T-helper 1 cell (primary cell): ENCODE measurements at places on chromosomes 3 and 15.

DNA sequence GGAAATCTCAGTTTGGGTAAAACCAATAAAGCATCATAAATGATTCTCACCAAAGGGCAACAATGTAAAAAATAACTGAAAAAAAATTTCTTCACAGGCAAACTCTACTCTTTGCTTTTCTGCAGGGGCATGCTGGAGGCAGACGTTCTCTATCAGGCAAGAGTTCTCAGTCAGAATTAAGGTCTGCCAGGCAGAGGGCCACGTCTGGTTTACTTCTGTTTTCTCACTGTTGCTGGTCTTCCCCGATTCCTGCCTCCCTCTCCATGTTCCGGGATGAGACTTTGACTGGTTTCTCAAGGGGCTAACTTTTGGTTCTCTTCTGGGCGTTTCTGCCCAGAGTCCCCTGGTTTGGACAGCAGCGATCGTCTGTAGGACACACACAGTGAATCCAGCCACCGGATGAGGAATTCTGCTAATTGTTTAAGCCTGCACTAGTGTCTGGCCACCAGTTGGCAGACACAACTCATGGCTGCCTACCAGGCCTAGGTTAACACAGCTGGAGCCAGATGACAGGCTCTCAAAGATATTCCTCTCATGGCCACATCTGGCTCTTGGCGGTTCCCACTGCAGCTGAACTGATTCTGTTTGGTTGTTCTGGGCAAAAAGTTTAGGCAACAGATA is 273.1 kb downstream of the FOXP1 start:
- DNase-seq, result no peak

DNA sequence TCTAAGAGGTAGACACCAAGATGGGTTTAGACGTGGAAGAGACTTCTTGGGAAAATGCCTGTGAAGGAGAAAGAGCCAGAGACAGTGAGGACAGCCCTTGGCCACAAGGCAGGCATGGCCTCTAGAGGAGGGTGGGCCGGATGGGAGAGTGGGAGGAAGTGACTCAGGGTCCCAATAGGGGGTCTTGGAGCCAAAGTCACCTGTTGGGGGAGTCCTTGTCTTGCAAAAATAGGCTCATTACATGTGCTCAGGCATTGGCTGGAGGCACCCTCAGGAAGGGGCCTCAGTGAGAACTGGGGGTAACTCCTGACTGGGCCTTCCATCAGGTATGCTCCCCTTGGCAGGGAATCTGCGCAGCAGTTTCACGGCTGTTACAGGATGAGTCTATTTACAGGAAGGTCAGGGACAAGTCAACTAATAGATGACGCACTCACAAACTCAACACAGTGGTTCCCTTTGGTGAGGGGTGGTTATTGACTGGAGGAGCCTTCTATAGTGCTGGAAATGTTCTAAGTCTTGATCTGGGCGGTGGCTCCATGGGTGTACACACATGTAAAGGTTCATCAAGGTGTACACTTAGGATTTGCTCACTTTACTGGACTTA is 259.6 kb downstream of the XXYLT1 start:
- no peak for DNase-seq

DNA sequence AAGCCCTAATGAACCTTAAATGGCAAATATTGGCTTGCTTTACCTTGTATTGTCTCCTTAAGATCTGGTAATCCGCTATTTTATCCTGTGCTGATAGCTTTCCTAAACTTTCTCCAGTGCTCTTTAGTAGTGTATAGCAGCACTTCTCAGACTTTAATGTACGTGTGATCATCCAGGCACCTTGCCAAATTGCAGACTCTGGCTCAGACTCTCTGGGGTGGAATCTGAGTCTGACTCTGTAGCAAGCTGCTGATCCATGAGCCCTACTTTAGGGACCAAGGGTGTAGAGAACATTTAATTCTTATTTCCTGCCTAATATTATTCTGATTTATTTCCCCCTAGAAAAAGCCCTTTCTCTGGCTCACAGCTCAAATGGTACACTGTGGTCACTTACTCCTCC is 518.8 kb upstream of the ZNF385D start:
- no peak for DNase-seq

- no peak for DNase-seq
These were observed 375.1 kb downstream of the SHQ1 start for GRCh38 chr3:72473156-72473555.

GRCh38 chr3:45435961-45436360 is 47.6 kb downstream of the LARS2 start:
- DNase-seq, result no peak

DNA sequence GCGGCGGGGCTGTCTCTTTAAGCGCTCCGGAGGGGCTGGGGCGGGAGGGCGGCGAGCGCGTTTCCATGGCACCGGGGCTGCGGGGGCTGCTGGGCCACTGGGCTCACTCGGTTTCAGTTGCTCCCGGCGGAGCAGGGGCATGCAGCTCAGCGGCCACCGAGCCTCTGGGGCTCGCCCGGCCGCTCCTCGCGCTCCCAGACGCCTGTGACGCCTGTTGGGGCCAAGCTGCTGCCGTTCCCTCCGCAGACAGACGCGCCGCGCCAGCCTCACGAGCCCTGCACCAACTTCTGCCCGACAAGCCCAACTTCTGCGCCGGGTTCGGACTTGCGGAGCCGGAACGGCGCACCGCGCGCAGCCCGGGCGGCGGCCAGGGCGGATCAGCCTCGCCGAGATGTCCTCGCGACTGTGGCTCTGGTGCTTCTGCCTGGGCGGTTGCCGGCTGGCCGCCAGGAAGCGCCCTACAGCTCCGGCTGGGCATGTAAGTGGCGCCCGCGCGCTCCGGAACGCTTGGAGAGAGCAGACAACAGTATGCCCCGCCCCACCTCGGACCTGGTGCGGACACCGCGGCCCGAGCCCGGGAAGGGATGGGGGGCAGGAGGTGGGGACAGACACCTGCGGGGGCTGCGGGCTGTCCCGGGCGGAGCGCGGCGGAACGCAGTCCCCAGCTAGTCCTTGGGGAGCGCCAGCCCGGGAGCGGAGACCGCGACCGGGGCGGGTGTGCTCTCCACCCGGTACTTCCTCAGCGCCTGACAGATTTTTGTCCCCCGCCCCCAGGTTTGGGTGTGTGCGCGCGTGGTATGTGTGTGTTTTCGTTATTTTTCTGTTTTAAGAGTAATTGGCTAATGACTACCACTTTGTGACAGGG is 154.1 kb upstream of the GOLIM4 start:
- DNase-seq, result no peak

DNA sequence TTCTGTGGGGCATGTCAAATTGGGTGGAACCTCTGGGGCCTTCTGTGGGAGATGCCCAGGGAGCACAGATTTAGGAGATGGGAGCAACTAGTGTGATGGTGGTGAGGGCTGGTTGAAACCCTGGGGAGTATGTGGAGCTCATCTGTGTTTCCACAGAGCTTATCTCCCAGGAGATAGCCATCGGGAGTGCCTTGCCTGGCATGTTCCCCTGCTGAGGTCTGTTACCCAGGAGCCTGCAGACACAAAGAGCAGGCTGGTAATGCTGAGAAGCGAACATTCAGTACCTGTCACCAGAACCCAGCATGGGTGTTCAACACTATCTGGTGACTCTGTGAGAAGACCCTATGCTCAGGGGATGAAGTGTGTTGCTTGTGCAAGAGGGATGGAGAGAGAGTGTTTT is 85.0 kb downstream of the CLSTN2 start:
- no peak for DNase-seq

DNA sequence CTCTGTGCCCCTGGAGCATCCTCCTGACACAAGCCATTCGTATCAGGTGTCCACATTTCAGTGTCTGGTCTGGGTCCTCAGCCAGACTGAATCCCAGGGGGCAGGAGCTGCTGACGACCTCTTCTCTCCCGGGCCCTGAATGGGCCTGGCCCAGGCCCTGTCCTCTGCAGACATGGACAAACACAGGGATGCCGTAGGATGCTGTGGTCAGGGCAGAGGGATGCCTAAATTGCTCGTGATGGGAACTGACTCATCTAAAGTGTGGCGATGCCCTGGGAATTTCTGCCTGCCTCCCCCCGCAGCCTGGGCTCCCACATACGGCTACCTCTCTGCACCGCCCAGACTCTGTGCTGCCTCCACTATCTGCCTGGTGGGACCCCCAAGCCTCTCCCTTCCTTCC is 58.5 kb upstream of the CTSH start:
- DNase-seq, result no peak

DNA sequence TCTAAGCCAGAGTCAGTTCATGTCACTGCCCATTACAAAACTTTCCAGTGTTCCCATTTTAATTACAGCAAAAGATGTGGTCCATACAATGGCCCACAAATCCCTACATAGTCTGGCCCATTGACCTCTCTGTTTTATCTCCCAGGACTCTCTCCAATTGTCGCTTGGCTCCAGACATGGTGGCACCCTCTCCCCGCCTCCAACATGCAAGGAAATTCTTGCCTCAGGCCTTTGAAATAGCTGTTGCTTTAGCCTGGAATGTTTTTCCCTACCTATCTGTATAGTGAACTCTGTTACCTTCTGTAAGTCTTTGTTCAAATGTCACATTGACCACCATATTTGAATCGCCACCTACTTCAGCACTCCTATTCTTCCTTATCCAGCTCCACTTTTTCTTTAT is 377.3 kb upstream of the MCTP2 start:
- no peak for DNase-seq

- no peak for DNase-seq
These were observed 264.6 kb upstream of the TLE3 start for GRCh38 chr15:70362350-70362749.

DNA sequence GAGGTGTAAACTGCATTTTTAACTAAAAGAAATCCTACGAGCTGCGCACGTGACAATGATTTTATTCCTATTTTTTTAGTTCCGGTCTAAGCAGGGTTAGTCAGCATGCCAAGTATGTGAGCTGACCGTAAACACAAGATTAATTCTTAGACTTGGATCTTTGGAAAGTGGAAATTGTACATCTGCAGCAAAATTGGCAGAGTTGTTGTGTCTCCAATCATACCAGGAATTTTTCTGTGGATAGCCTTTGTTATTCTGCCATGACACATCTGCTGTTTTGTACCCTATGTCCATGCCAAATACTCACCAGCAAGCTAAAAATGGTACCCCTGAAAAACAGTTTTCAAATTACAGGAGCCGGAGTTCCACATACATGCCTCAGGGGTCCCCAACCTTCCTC is 562.5 kb downstream of the UNC13C start:
- DNase-seq, result no peak

- DNase-seq, result no peak
These were observed 92.5 kb upstream of the MB21D2 start for GRCh38 chr3:193010191-193010590.

DNA sequence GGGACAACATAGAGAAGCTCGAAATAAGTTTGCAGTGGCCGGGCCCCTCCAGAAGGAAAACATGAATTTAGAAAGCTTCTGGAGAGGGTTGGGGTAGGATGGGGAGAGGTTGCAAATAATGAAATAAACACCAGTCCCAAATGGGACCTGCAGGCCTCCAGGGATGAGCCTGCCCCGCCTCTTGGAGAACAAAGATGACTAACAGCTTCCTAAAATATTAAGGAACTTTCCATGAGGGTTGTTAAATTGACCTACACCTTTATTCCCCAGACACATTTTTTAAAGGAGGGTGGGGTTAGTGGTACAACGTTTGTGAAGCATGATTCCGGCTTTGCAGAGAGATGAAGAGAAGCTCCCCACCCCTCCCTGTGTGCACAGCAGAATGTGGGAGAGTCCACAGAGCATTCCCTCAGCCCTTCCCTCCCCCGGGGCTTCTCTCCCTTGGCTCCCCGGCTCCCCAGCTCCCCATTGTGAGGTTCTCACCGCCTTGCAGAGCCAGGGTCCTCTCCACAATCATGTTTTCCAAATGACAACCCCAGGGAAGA is 84.1 kb downstream of the ARHGAP31 start:
- no peak for DNase-seq

DNA sequence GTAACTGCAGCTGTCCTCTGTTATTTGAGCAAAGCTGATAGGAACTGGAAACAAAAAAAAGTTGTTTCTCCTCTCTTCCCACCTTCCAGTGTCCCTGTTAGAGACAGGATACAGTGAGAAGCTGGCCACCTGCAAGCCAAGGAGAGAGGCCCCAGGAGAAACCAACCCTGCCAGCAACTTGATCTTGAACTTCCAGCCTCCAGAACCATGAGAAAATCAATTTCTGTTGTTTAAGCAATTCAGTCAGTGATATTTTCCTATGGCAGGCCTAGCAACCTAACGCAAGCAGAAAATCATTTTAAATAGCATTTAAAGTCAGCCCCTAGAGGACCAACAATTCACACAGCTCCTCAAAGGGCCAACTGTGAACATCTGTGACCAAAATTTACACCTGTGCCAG is 291.3 kb downstream of the OXSM start:
- DNase-seq, result no peak

DNA sequence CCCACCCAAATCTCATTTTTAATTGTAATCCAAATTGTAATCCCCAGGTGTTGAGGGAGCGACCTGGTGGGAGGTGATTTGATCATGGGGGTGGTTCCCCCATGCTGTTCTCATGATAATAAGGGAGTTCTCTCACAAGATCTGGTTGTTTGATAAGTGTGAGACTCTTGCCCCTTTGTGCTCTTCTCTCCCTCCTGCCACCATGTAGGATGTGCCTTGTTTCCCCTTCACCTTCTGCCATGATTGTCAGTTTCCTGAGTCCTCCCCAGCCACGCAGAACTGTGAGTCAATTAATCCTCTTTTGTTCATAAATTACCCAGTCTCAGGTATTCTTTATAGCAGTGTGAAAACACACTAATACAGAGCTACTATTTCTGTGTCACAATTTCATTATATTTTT is 88.7 kb downstream of the NCEH1 start:
- DNase-seq, result no peak

DNA sequence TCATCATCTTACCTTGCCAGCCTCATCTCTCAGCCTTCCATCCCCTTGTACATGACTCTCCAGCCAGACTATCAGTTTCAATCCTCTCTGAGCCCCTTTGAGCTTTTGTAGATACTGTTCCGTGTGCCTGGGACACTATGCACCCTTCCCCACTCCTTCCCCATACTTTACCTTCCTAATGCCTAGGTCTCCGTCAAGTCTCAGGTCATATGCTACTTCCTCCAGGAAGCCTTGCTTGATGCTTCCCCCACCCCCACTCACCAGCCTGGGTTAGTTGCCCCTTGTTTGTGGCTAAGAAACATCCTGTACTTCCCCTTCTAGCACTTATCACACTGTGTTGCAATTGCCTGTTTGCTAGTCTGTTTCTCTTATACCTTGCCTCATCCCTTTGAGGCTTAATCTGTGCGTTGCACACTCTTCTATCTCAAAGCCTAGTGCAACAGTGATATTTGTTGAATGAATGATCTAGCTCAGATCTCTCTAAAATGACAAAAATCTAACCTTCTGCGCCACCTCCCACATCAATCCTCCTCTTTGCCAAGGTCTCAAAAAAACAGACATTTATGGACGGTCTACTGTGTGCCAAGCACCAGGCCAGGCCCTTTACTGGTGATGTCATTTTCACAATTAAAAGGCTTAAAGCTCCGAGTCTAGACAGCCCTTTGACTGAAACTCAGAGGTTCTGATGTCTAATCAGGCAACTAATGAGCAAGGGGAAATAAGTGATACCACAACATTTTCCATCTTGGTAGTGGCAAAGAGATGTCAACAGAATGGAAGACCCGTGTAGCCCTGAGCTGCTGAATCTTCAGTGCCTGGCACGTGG is 6.5 kb upstream of the USP3 start:
- peak; percentile 69 for DNase-seq

GRCh38 chr15:93219859-93220420 is 130.9 kb upstream of the RGMA start:
- DNase-seq, result no peak

- no peak for DNase-seq
These were observed 61.6 kb downstream of the IGSF11 start for GRCh38 chr3:118973050-118973449.

GRCh38 chr15:47929138-47929803 is 191.5 kb upstream of the SLC24A5 start:
- no peak for DNase-seq
